ENCODE measurements at places on chromosomes 13 and 19. TPM values are rescaled to one million over a fixed set of nuclear protein-coding genes. Genes with fewer than 3 reads are reported as not detected.

- DNase-seq: no peak
These were observed 31.1 kb downstream of the OPA3 start for GRCh38 chr19:45553464-45553863.

ZNF766 gene
- 23.7 TPM for total RNA-seq

KIR3DL3 gene
- not detected for total RNA-seq

CD209 gene
- total RNA-seq: not detected

DNA sequence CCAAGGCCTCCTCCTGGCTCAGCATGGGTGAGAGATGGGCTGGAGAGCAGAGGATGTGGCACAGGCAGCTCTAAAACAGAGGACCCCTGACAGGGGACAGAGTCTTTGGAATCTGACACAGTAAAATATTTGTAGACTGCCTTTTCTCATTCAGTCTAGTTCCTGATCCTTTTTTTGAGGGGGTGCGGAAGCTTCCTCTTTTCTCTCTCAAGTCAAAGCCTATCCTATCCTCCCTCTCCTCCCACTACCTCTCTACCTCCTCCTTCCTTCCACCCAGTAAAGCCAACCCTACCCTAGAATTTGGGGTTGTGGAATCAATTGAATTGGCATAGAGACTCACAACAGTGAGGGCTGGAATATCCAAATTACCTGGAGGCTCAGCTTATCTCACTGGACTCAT lies 82.0 kb downstream of the TEX26 start:
- DNase-seq: no peak

DNA sequence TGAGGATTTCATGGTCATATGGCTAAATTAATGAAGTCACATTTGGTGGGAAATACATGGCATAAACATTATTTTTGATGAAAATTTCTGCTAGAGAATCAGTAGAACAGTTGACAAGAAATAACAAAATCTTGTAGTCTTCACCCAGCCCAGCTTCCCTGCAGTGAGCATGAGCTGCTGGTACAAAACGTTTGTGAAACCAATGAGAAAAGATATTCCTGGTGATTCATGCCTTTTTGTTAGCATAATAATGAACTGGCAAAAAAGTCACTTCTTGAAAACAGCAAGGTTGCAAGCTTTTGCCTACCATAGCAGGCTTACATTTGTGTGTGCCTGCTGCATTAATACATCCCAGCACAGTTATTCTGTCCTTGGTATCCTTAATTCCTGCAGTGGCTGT lies 475.9 kb upstream of the HTR2A start:
- no peak for DNase-seq

GRCh38 chr19:40471111-40471510 lies 4.3 kb downstream of the SPTBN4 start:
- no peak for DNase-seq

GRCh38 chr13:112740502-112741131 lies 50.8 kb downstream of the ATP11A start:
- DNase-seq: no peak

- no peak for DNase-seq
These were observed 50.1 kb upstream of the SPACA7 start for GRCh38 chr13:112325920-112326645.

- no peak for DNase-seq
These were observed 19.9 kb upstream of the DHRS12 start for GRCh38 chr13:51823863-51824262.

LMTK3 gene
- total RNA-seq: 3.7 TPM

DNA sequence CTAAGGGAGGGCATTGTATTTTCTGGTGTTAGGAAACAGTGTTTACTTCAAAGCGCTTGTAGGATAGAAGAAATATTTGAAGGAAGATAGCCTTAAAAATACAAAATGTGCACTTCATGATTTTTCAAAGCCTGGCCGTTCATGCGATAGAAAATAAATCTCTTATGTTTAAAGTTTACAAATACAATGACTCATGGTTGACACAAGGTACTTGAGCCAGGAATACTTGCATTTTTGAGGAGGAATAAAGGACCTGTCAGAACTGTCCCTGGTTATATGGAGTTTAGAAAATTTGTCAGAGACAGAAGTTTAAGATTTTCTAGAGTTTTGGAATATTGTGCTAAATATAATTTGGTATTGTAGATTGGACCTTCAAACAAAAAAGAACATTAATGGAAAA lies 1223.2 kb upstream of the SLC10A2 start:
- DNase-seq: no peak

ZNF780A gene
- total RNA-seq: 17.9 TPM

DNA sequence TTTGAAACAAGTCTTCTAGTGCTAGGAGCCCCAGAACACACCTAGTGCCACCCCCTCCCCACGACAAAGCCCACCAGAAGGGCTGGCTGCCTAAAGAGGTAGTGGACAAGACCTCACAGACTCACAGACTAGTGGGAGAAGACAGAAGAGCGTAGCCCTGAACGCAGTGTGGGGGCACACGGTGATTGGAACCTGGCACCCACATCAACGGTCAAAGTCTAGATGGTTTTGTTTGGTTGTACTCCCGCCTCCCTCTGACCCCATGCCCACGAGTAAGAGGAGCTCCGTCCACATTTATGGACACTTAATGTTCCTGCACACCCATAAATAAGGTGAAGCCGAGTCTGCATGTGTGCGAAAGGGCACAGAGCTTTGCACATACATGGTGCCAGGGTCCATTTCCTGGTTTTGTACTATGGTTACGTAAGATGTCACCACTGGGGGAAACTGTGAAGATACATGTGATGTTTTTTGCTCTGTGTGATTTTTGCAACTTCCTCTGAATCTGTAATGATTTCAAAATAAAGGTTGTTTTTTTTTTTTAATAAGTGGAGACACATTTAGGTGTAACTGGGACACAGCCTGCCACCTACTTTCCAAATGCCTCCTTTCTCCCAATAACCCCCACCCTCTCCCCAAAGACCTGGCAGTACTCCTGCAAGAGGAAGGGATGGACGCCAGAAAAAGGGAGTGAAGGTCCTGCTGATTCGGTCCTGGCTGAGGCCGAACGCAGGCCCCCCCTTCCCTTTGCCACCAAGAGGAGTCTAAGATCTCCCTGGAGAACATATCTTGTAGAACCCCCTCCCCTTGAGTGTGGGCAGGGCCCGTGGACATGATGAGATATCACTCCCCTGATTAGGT lies 72.8 kb downstream of the GNG7 start:
- DNase-seq: no peak

GRCh38 chr19:46903458-46903857 lies 42.7 kb downstream of the ARHGAP35 start:
- DNase-seq: no peak

DNA sequence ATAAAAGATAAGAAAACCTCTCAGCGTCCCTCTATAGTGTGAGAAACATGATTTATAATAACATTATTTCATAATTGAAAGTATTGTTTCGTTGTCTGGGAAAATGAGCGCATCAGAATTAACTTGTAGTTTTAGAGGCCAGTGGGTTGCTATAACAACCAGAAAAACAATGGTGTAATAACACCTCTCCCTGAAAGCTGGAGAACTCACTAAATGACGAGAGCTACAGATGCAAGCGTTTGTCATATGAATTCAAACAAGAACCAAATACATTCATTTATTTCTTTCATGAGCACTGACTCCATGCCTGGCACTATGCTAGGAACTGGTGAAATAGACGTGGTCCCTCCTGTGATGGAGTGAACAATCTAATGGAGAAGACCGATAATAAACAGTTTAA lies 16.3 kb downstream of the KBTBD7 start:
- DNase-seq: no peak

- peak; percentile 58 for DNase-seq
These were observed 7.1 kb downstream of the GPR108 start for GRCh38 chr19:6730153-6730804.

- DNase-seq: no peak
These were observed 12.5 kb downstream of the CAPN12 start for GRCh38 chr19:38731654-38732301.

DOCK6 gene
- total RNA-seq: 0.13 TPM

GPR183 gene
- 5.0 TPM for total RNA-seq

SIGLEC8 gene
- not detected for total RNA-seq

ATCAY gene
- total RNA-seq: not detected

DNA sequence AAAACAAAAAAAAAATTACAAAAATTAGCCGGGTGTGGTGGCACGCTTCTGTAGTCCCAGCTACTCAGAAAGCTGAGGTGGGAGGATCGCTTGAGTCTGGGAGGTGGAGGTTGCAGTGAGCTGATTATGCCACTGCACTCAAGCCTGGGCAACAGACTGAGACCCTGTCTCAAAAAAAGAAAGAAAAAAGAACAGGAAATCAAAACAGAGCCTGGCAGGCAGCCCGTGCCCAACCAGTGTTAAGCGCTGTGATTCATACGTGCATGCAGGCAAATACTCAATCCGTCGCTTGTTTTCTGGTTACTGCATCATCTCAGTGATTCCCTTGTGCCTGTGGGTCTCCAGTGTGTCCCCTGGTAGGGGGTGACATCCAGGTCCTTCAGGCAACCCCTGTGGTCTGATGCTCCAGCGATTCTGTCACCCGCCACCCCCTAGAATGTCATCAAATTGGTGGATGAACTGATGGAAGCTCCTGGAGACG lies 18.1 kb downstream of the DDX39A start:
- DNase-seq: no peak

DNA sequence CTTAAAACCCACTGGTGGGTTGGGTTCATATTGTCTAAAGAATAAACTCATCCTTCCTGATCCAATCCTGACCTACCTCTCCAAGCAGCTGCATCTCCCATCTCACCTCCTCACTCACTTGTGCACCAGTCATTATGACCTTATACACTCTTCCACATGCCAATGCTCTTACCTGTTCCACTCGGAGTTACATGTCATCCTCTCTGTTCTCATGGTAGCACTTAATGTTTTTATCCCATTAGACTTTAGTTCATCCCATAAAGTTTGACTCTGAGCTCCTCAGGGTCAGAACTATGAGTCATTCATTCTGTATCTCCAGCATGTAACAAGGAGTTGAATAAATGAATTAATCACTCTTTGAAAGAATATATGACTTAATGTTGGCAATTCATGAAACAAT lies 330.2 kb downstream of the KLF12 start:
- no peak for DNase-seq

GRCh38 chr19:47112166-47112996 lies 1.2 kb downstream of the ZC3H4 start:
- peak; percentile 94 for DNase-seq

DNA sequence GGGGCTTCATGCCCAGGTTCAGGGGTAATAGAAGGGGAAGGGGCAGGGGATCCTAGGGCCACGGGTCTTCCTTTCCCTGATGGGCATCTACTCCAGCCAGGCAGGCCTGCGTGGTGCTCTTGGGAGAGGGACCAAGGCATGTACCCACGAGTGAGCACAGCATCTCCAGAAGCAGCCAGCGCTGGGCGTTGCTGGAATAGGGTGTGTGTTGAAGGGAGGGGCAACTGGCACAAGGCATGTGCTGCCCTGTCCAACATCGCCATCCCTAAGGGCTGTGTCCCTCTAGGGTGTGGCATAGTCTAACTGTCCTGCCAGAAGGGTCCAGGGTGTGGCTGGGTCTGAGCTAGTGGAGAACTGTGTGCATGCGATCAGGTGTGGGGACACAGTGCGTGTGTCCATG lies 2.9 kb downstream of the NOTCH3 start:
- DNase-seq: no peak

ZNF582 gene
- 3.3 TPM for total RNA-seq

DNA sequence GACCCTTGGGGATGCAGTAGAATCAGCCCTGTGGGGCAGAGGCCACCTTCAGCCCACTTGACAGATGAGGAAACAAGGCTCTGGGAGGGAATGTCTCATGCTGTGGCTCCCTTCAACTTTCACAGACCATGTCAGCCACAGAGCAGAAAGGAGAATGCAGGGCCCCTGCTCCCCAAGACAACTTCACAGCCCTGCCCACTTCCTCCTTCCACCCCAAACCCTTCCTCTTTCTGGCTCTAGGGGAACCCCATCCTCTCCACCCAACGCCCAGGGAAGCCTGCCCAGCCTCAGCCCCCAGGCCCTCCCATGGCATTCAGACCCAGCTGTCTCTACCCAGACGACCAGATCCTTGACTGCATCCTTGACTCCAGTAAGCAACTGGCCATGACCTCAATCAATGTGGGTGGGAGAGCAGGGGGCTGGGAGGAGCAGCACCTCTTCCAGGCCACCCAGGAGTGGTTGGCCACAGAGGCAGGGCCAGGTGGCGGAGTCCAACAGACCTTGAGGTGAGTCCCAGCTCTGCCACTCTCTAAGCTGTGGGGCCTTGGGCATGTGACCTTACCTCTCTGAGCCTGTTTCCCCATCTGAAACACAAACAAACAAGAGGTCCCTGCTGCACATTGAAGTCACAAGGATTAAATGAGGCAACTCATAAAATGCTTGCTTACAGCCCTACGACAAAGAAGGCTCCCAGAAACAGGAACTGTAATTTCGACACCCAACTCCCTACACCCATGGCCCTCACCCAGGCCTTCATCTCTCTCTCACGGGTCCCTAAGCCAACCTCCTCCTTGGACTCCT lies 15.8 kb downstream of the DEDD2 start:
- DNase-seq: peak; percentile 68

EXOC3L2 gene
- total RNA-seq: not detected

DACT3 gene
- total RNA-seq: 0.42 TPM

GRCh38 chr19:48750771-48751504 lies 1.5 kb downstream of the FUT1 start:
- no peak for DNase-seq

GAPDHS gene
- not detected for total RNA-seq

BEST2 gene
- total RNA-seq: not detected

DNA sequence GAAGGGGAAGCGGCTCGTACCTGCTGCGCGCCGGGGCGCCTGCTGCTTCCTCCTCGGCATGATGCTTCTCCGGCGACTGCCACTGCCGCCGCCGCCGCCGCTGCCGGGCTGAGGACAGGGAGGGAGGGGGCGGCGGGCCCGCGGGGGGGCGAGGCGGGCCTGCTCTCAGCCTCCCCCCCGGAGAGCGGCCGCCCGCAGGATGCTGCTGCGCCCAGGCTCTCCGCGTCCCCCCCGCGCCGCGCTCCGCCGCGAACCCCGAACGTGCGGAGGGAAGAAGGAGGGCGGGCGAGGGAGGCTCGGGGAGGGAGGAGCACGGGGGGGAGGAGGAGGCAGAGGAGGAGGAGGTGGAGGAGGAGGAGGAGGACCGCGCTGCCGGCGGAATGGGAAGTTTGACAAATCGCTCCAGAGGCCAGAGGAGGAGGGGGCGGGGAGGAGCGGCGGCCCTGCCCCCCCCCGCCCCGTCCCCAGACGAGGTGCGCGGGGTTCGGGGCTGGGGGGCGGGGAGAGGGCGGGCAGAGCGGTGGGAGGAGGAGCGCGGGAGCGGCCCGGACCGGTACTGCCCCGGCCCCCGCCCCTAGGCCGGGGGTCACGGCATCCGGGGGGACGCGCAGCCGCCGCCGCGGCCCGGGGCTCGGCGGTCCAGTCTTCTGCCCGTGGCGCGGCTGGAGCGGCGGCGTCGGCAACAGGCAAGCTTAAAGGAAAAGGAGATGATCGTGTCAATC lies at the start of gene TSHZ3:
Gene TSHZ3, minus strand, starts transcription at position 277 of the 722 bp plus-strand sequence. Its CDS starts 217 bp downstream, at position 60.
- DNase-seq: peak; percentile 61

CGB5 gene
- not detected for total RNA-seq

DNA sequence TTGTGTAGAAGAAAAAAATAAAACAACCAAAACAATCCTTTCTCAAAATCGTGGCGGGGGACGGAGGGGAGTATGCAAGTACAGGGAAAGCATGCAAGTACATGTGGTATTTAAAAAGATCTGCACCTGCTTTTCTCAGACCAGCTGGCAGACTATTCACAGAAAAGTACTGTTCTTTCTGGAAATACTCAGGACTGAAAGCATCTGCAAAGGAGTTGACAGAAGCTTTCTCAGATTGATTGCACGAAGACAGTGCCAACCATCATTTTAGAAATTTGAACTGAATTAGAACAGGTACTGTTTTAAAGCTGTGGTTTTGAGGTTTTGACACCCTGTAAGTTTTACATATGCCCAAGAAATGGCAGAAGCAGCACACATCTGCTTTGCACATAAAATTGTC lies 19.8 kb upstream of the PCDH8 start:
- DNase-seq: no peak
